ENCODE measurements at places on chromosomes 7 and 10.
A peak's percentile ranks its signal among the peaks of the same experiment; 100 is the strongest.

GRCh38 chr7:100266576-100267354, 40.7 kb upstream of the SPDYE3 start:
- no peak for DNase-seq

GRCh38 chr7:155247479-155248365, 50.0 kb upstream of the INSIG1 start:
- DNase-seq = no peak

GRCh38 chr7:108007261-108007660, 4.3 kb upstream of the LAMB1 start:
- no peak for DNase-seq

DNA sequence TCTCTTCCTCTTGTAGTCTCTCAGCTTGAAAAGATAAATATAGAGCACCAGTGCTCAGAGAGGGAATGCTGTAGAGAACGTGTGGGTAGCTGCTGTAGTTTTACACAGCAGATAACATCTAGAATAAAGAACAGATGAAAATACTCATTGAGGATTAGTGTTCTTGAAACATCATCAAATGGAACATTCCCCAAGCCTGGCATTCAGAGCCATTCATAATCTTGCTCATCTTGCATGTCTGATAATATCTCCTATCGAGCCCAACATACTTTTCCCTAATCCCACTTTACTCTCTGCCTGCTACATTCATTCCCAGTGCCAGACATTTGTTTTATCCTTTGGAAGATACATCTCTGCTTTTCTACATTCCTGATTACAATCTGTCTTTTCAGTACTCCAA, 35.2 kb downstream of the MCU start:
- DNase-seq = no peak

DNA sequence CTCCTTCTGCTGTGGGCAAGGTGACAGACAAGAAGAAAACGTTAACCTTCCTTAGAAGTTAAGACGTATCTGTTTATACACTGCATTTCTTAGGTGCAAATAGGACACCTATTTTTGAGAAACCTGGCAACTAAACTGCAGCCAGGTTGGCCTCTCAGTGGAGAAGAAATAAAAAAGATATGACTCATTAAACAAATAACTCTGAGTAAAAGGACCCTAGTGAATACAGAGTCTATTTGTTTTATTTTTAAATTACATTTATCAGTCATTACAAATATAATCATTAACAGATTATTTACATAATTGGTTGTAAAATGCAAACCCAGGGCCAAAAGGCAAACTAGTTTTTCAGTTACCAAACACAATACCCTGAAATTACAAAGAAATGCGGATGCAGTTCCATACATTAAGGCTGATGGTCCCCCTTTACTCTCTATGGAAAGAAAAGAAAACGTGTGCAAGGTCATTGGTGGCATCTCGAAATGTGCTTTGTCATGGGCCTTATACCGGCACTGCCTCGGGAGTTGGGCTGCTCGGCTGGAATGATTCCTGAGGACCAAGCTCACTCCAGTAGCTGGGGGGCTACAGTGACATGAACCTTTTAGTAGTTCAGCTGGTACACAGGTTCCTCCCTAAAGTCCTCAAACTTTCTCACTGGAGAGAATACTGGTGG, 38.4 kb downstream of the ADRB1 start:
- no peak for DNase-seq

- DNase-seq = peak; percentile 93
These were observed 52.3 kb upstream of the MYL10 start for GRCh38 chr7:101681170-101682007.

DNA sequence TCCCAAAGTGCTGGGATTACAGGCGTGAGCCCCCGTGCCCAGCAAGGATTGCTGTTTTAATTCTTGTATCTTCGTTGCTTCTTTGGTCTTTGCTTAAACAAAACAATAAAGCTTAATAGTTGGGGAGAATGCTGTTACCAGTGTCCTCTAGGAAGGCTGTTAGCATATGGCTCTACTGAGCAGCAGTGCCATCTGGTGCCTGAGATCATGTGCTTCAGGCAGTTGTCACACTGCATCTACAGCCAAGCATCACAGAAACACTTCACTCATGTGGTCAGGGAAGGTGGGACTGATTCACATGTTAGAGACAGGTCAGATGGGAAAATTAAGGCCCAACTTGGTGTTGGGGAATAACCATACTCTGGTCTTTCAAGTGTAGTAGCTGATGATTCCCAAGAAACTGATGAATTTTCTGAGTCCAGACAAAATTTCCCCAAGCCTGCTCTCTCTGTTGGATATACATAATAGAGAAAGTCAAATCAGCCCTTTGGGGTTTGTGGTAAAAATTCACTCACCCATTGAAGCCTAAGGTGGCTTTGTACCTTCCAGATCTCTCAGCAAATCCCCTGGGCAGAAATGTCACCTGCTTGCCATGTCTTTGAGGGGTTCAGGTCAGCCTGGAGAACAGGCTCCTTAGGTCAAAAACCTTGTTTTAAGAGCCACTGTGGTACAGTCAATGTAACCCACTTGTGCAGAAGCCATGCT, 28.4 kb downstream of the UBE2D4 start:
- DNase-seq = peak; percentile 65

GRCh38 chr10:105170521-105170920, 529.4 kb downstream of the SORCS3 start:
- DNase-seq = no peak

DNA sequence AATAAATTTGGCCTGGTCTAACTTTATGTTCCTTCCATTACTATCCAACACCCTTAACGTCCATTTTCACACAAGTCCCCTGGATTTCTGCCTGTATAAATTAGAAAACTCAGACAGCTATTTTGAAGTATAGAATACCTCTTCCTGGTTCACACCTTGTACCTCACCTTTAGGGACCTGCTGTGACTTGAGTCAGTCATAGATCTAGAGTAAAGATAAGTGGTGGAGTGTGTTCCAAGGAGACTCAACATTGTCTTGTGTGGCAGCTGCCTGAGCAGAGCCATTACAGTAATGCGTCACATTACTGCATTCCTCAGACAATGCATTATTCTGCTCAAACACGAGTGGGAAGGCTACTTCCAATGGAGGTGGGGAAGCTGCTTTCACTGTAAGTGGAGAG, 513.9 kb downstream of the ADRA2A start:
- DNase-seq = no peak

GRCh38 chr10:33066558-33067236, 108.7 kb upstream of the ITGB1 start:
- DNase-seq = peak; percentile 50

DNA sequence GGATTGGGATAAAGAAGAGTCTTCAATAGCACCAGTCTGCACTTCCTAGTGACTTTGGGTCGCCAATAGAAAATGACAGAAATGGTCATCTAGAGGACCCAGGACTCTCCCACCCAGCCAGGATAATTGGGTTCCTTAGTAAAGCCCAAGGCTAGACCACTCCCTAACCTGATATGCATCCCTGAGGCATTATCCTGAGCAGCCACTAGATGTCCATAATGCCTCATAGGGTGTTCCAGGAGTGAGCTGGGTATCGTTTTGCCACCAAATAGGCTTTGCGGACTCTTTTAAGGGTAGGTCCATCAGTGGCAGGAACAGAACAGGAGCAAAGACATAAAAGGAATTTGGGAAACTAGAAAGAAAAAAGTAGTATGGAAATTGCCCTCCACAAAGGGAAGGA, 4.5 kb upstream of the LRRC4 start:
- DNase-seq = no peak

GRCh38 chr7:132545756-132546155, 30.5 kb downstream of the PLXNA4 start:
- DNase-seq = peak; percentile 74

DNA sequence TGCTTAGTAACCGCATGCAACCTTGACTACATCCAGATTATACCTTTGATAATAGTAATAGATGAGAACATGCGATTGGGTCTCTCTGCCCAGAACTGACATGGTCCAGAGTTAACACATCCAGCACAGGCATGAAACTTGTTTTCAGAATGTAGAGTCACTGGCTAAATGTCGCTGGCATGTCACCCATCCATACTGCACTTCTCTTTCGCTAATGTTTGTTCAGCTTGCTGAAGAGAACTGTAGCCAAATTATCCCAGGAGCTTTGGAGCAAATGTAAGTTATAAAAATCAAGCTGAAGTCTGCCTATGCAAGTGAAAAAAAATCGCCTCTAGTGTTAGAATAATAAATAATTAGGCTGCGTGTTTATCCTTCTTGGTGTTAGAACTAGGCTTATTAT, 98.2 kb downstream of the PRTFDC1 start:
- DNase-seq = no peak

DNA sequence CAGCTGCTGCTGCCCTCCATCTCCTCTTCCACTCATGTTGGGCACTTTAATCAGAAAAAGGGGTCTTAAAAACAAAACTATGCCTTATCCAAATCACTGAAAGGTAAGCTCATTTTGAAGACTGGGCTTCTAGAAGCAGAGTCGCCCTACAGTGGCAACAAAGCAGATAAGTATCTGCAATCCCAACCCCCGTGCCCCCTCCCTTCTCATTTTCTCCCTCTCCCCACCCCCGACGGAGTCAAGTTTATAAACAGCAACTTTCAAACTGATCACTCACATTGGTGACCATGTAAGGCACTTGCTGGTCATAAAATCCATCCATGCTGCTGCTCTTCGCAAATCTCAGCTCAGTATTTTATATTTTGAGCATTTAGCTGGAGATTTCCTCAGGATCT, 738 bp downstream of the ETV1 start:
- DNase-seq = no peak

GRCh38 chr7:16817536-16817935, 12.7 kb upstream of the AGR2 start:
- peak; percentile 76 for DNase-seq

- DNase-seq = peak; percentile 61
These were observed 20.5 kb downstream of the GRID1 start for GRCh38 chr10:86345859-86346798.

Data from kidney tubule cell (primary cell).